AG09319 (cell line): ENCODE measurements at places on chromosomes 6 and 20.
A peak's percentile ranks its signal among the peaks of the same experiment; 100 is the strongest.

DNA sequence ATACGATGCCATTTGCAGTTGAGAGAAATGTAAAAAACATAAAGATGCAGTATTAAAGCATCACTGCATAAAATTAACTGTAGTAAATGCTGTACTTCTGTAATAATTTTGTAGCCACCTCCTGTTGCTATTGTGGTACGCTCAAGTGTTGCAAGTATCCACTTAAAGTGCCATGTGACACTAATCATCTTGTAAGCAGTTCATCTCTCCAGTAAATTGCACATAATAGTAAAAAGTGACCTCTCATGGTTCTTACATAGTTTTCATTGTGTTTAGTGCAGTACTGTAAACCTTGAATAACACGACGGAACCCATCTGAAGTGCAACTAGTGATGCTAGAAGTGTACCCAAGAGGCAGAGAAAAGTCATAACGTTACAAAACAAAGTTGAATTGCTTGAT, 190.1 kb upstream of the VGLL2 start:
- DNase-seq = no peak

DNA sequence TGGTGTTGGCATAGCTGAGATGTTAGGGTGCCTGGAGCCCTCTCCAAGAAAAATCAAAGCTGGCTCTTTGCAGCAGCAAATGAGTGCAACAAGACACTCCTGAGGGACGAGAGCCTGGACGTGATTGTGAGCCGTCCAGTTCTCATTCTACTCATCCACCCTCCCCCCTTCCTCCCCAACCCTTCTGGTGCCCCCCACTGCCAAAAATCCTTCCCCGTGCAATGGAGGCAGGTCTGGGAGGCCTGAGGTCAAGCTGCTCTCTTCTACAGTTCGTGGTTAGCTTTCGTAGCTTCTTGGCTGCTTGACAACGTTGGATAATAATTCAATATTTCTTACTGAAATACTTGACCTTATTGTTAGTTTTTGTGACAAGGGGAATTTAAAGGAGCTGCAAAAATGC, 185.3 kb upstream of the SUPT3H start:
- no peak for DNase-seq

- DNase-seq = no peak
Measured at GRCh38 chr6:24740861-24741260, 21.9 kb upstream of the C6orf62 start.

DNA sequence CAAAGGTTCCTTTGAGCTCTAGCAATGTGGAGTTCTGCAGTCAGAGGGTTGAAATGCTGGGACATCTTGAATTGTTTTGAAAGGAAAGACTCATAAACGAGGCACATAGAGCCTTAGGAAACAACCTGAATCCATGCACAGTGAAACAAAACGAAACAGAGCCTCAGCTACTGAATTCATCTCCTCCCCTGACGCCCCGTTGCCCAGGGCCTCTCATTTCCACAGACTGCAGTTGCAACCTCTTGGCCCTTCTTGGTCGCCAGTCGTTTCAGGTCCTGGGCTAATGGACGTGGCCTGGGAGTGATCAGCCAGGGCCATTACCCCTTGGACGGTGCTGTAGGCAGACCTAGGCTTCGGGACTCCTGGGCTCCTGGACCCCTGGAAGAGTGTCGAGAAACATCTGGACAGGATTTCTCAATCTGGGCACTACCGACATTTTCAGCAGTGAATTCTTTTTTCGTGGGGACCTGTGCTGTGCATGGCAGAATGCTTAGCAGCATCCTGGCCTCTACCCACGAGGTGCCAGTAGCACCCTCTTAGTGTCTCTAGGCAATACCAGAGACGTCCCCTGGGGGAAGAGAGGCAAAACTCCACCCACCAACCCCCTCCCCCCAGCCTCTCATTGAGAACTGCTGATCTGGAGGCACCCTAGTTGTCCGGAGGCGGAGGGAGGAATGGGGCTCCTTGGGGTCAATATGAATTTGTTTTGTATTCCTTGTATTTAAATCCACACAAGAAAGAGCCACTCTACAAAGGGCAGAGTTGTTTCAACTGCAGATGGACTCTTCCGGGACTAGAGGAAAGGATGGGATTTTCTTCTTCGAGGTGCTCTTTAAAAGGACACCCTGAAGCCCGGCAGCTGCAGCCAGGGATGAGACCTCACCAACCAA, 50.2 kb downstream of the TMEM242 start:
- DNase-seq = no peak

- no peak for DNase-seq
Measured at GRCh38 chr6:118509009-118509617, 39.0 kb upstream of the PLN start.

DNA sequence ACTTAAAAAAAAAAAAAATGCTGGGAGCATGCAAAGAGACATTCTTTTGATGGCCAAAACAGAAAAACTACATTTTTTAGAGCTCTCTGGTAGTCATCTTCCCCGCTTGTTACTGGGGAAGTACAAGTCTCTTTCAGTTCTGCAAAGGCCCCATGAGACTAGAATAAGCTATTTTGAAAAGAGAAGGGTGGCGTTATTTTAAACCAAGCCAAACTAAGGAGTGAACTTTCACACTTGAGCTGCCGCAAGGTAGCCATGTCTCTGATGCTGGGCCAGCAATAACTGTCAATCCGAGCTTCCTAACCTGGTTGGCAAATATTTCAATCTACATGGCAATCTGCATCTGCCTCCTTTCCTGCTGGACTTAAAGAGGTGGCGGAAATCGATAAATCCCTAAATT, 96.7 kb downstream of the L3MBTL3 start:
- no peak for DNase-seq

DNA sequence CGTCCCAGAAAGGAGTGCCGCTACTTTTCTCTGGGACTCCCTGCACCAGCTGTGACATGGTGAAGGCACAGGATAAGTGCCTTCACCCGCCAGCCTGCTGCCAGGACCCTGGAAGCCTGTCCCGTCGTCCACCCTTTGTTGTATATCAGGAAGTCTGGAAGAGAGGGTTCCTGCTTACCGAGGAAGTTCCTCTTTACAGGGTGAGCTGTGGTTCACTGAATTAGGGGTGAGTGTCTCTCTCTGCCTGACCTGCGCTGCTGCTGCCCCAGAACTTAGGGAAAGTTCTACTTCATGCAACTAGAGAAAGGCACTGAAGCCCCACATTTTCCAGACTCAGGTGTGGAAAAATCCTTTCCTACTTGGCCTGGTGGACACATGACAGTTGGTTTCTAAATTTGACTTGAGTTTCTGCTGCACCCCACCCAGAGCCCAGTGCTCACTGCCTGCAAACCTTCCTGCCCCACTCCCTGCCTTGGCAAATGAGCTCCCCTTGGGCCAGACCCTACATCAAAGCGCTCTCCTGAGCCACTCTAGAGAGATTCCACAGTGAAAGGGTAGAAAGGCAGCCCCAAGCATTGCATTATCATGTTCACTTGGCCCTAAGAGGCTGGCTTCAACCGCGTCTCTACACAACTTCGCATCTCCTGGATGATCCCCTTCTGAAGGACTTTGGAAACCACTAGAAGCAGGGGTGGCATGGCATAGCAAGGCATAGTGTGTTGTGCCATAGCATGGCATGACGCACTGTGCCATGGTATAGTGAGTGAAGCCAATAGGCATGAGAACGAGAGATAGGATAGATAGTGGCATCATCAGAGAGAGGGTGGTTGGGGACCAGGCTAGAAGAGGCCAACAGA, 215.8 kb upstream of the CDYL start:
- DNase-seq = no peak

DNA sequence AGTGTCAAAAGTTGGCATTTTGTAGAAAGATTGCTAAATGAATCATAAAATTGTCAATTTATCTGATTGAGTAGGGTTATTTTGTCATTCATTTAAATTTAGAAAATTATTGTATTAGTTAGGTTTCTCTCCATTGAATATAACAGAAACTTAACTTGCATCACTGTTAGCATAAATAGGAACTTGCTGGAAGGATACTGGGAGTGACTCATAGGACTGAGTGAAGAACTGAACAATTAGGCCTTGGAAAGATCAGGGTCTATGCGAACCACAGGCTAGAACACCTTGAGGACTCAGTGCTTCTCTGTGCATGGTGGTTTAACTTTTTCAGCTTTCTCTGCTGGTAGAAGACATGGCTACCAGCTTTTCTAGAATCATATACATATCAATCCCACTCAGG, 67.7 kb upstream of the IFNGR1 start:
- DNase-seq = no peak

DNA sequence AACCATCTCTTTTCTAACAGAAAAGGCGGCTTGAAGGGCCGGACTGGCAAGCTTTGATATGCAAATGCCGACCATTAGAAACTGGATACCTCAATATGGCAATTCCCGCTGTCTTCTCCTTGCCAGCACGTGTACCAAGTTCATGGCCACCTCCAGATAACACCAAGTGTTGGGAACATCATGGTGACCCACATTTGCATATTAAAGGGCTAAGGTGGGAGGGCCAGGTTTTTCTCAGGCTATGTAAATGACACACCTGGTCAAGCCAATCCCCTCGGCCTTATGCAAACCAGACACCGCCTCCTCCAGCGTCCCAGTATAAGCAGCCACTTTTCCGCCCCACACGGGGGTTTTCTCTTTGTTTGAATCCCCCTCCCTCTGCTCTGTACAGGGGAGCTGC, 110.7 kb downstream of the DACT2 start:
- DNase-seq = no peak

- no peak for DNase-seq
Measured at GRCh38 chr6:15536198-15536955, 126.5 kb downstream of the DTNBP1 start.

DNA sequence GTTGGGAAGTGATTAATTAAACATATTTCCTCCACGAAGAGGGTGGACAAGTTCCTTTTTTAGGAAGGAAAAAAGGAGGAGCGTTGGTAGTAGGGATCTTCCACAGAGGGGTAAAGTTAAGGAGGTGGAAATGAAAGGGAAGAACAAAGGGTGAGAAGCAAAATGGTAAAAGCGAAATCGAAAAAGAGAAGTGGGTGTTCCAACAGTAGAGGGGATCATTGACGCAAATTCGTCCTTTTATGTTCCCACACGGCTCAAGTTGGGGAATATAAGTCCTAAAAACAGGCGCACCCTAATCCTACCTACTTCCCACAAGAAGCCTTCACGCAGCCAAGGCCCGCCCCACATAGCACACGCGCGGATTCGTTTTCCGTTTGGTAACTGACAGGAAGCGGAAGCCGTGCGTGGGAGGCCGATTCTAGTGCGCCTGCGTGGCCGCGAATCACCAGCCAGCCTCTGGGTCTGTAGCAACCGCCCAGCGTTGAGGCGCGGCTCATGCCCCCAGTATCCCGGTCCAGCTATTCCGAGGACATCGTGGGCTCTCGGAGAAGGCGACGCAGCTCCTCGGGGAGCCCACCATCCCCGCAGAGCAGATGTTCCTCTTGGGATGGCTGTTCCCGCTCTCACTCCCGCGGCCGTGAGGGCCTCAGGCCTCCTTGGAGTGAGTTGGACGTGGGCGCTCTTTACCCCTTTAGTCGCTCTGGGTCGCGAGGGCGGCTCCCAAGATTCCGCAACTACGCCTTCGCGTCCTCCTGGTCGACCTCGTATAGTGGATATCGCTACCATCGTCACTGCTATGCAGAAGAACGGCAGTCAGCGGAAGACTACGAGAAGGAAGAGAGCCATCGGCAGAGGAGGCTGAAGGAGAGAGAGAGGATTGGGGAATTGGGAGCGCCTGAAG, at the start of gene NKAPL:
TSS of gene NKAPL (plus strand) at position 421 of the 901 bp plus-strand sequence. CDS start at position 496, 75 bp downstream.
- DNase-seq = no peak

DNA sequence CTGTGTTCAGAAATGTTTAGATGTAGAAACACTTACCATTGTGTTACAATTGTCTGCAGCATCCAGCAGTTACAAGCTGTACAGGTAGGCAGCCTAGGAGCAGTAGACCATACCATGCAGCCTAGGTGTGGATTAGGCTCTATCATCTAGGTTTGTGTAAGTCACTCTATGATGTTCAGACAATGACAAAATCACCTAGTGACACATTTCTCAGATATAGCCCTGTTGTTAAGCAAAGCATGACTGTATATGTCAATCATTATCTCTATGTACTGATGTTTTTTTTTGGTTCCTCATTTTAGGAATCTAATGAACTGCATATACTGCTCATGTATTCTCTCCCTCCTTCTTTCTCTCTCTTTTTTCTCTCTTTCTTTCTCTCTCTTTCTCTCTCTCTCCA, 22.2 kb downstream of the CST8 start:
- DNase-seq = no peak

DNA sequence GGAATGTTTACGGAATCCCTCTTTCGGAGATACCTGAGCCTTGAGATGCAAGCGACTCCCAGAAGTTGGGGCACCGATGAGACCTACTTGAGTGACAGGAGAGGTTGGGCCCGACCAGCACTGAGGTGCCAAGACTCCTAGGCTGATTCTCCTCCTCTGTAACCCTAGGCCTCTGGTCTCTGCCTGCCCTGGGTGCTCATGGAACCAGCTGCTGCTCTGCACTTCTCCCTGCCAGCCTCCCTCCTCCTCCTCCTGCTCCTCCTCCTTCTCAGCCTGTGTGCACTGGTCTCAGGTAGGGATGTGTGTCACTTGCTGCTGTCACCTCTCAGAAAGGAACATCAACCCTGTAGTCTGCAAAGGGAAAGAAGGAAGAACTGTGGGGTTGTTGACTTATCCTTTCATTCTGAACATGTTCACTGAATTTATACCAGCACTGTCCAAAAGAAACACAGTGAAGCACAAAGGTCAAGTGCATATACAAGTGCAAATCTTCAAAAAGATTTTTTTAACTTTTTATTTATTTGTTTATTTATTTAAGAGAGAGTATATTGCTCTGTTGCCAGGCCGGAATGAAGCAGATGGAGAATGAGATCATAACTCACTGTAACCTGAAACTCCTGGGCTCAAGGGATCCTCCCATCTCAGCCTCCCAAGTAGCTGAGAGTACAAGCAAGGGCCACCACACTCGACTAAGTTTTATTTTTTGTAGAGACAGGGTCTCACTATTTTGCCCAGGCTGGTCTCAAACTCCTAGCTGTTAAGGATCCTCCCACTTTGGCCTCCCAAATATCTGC, 913 bp downstream of the BTN2A2 start:
- peak; percentile 20 for DNase-seq

DNA sequence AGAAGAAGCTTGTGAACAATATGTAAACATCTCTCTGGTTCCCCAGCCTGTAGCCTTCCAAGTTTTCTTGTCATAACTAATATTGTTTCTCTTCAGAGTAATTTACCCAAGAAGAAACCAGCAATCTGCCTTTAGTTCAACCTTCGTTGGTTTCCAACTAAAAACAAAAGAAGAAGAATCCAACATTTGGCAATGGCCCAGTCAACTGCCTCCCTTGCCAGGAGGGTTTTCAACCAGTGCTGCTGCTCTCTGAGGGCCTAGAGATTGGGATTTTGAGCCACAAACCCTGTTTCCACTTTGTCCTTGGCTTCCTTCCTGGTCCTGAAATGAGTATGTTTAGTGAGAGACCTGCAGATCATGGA, 395.8 kb upstream of the CNR1 start:
- DNase-seq = no peak

GRCh38 chr6:105786890-105787655, 299.1 kb upstream of the PRDM1 start:
- no peak for DNase-seq

- DNase-seq = no peak
Measured at GRCh38 chr20:41379551-41379950, 12.9 kb upstream of the EMILIN3 start.

GRCh38 chr6:83592770-83593394, 80.5 kb downstream of the PRSS35 start:
- no peak for DNase-seq

- DNase-seq = peak; percentile 34
Measured at GRCh38 chr6:53862662-53863462, 68.1 kb downstream of the LRRC1 start.

- no peak for DNase-seq
Measured at GRCh38 chr20:48120120-48120519, 334.8 kb upstream of the SULF2 start.
